ENCODE measurements at places on chromosomes 1 and 21.

GRCh38 chr1:234827181-234827580 is 217.2 kb upstream of the IRF2BP2 start:
- DNase-seq: no peak

GRCh38 chr1:2912424-2913061 is 108.7 kb upstream of the ACTRT2 start:
- DNase-seq: no peak

- DNase-seq: no peak
Observed at GRCh38 chr21:41634858-41635257, 126.9 kb upstream of the TMPRSS2 start.

DNA sequence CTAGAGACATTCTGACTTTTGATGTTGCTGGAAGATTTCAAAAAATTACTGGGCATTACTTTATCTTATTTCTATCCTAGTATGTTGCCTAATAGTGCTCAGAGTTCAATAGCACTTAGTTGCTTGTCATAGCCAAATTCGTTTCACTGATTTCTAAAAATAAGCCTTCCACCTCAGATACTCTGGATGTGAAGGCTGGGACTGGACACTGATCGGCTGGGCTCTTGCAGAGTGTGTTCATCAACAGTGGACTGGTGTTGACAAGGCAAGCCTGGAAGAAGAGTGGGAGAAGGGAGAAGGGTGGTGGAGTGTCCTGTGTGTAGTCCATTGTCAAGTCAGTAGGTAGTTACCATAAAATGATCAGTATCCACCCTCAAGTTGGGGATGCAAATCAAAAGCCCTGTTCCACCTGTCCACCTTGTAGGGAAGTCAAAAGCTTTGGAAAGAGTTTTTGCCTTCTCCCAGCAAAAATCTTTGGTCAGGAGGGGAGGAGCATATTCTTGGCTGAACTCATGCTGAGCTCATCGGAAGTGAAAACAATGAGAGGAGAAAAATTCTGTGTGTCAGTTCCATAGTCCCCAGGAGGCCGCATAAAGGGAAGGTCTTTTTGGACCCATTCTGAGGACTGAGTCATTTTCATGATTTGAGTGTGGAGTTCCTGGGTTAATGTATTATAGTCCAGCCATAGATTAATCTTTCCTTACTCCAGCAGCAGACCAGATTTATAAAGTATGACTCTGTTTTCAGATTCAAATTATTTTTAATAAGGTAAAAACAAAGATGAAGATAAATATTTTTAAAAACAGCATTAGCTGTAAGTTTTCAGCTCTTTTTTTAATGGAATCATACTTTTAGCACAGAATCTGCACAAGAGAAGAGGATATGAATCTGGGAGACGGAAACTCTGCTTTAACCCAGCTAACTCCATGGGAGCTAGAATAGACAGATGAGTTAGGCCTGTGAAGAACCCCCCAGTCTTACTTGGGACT is 99.5 kb upstream of the BMP8A start:
- no peak for DNase-seq

- DNase-seq: no peak
Observed at GRCh38 chr21:46100426-46100825, 2.5 kb downstream of the COL6A2 start.

DNA sequence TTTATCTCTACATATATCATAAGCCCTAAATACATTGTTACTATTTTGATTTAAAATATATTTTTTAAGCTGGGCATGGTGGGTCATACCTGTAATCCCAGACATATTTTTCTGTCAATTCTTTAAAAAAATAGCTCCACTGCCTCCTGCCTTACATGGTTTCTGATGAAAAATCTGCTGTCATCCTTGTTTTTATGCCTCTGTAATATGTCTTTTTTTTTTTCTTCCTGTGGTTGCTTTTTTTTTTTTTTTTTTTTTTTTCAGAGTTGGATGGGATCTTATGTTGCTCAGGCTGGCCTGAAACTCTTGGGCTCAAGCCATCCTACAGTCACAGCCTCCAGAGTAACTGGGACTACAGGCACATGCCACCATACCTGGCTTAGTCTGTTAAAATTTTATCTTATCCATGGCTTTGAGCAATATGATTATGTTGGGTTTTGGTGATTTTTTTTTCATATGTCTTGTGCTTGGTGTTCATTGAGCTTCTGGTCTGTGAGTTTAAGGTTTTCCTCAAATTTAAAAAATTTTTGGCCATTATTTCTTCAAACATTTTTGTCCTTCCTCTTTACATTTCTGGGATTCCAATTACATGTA is 12.4 kb upstream of the EDARADD start:
- DNase-seq: peak; percentile 13

DNA sequence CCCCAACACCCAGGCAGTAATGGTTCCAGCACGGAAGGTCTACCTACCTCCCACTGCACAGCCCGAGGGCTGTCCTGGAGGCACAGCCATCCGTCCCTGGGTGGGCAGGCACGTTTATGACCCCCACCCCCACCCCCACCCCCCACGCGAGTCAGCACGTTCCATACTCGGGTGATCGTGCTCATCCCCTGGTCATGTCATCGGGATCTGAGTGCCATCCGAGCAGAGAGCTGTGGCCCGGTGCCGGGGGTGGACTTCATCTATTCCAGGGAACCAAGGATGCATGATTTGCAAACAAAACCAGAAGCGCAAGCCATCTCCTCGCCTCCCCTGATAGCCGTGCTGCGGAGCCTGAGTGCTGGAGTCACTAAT is 1.1 kb downstream of the TSPEAR start:
- DNase-seq: peak; percentile 66
